ENCODE measurements at places on chromosomes 16 and 17.

GRCh38 chr16:66376577-66377305 lies 10.2 kb downstream of the CDH5 start:
- DNase-seq = no peak

GRCh38 chr17:51692917-51693316 lies 432.6 kb downstream of the UTP18 start:
- DNase-seq = no peak

- DNase-seq = no peak
Observed at GRCh38 chr16:70432723-70433457, 6.0 kb downstream of the ST3GAL2 start.

GRCh38 chr17:28240688-28241340 lies 78.2 kb upstream of the TMEM97 start:
- no peak for DNase-seq

- DNase-seq = no peak
Observed at GRCh38 chr16:89343501-89344457, 126.3 kb downstream of the ZNF778 start.

GRCh38 chr16:23163921-23164320 lies 14.7 kb upstream of the USP31 start:
- no peak for DNase-seq

DNA sequence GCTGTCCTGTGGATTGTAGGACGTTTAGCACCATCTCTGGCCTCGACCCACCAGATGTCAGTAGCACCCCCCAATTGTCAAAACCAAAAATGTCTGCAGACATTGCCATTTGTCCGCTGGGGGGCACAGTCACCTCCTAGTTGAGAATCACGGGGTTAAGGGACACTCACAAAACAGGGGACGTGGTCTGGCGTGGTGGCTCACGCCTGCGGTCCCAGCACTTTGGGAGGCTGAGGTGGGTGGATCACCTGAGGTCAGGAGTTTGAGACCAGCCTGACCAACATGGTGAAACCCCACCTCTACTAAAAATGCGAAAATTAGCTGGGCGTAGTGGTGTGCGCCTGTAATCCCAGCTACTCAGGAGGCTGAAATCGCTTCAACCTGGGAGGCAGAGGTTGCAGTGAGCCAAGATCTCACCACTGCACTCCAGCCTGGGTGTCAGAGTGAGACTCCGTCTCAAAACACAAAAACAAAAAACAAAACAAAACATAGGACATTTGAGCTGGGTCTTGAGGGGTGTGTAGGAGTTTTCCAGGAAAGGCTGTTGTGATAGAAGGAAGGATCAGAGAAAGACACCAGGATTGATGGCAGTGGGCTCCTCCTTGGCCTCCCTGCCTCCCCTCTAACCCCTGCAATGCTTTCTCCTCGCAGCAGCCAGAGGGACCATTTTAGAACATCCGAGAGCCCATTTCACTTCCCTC lies 171.8 kb upstream of the GSE1 start:
- DNase-seq = no peak

GRCh38 chr16:89198417-89199240 lies 1.7 kb downstream of the SLC22A31 start:
- no peak for DNase-seq

DNA sequence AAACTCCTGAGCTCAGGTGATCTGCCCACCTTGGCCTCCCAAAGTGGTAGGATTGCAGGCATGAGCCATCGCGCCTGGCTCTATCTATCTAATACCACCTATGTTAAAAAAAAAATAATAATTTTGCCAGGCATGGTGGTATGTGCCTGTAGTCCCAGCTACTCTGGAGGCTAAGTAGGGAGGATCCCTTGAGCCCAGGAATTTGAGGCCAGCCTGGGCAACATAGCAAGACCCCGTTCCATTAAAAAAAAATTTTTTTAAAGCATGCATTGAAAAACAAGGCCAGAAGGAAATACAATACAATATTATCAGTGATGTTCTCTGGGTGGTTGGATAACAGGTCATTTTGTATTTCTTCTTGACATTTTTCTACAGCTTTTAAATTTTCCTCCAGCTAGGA lies 45.2 kb upstream of the HELZ start:
- DNase-seq = no peak

- no peak for DNase-seq
Observed at GRCh38 chr17:75834279-75834920, 9.8 kb downstream of the UNC13D start.

- DNase-seq = peak; percentile 78
Observed at GRCh38 chr17:77609553-77610517, 348.7 kb upstream of the TNRC6C start.

Measured in CD4-positive, alpha-beta T cell treated with Interleukin-1 beta for 1 hour (primary cell).